Stomach (tissue), 19 donors: ENCODE measurements at places on chromosomes 5 and 9. TPM values are rescaled to one million over a fixed set of nuclear protein-coding genes. Genes with fewer than 3 reads are reported as not detected.

GRCh38 chr5:2378976-2379375 is 372.5 kb downstream of the IRX2 start:
- H3K4me1 ChIP-seq, result no peaks in the 10 kb centered on the region
- peaks cover 4% of the 10 kb centered on the region for H3K27me3 ChIP-seq
- no peak for DNase-seq
- no peak overlapping the region for H3K27ac ChIP-seq

- H3K4me1 ChIP-seq, result no peaks in the 10 kb centered on the region
- H3K27me3 ChIP-seq, result peaks cover 6% of the 10 kb centered on the region
- H3K36me3 ChIP-seq, result no peaks in the 10 kb centered on the region
These were observed 179.8 kb downstream of the OLFM1 start for GRCh38 chr9:135267191-135267809.

Gene ELOVL7
- total RNA-seq, result 3.3 TPM

Gene FAM153A
- 1.8 TPM for total RNA-seq
